Keratinocyte (primary cell): ENCODE measurements at places on chromosomes 1 and 21.

- no peak for DNase-seq
These were observed 220.6 kb upstream of the PLD5 start for GRCh38 chr1:242745079-242745478.

GRCh38 chr1:40059338-40059959, 18.9 kb downstream of the CAP1 start:
- DNase-seq = no peak

- no peak for DNase-seq
These were observed 957.0 kb downstream of the NCAM2 start for GRCh38 chr21:21955204-21955603.

DNA sequence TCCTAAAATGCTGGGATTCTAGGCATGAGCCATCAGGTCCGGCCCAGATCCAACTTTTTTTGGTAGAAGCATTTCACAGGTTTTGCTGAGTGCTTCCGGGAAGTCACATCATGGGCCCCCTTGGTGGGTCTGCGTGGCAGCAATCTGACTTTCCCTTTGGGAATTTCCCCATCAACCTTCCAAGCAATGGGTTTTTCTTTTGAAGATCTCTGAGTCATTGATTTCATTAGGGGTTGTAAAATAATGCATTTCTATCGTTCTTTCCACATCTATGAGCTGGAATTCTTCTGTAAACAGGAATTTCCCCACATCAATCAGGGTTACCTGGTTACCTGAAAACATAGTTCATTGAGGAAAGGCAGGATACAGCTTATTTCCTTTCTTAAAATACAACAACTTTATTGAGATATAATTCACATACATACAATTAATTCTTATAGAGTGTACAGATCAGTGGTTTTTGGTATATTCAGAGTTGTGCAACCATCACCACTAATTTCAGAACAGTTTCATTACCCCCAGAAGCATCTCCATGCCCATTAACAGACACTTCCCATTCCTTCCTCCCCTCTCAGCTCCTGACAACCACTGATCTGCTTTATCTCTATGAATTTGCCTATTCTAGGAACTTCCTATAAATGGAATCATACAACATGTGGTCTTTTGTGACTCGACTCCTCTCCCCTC, 9.9 kb upstream of the ZBTB17 start:
- DNase-seq = no peak

GRCh38 chr1:2414297-2414958, 2.1 kb upstream of the PEX10 start:
- DNase-seq = no peak

GRCh38 chr1:12245733-12246132, 15.9 kb downstream of the VPS13D start:
- no peak for DNase-seq

DNA sequence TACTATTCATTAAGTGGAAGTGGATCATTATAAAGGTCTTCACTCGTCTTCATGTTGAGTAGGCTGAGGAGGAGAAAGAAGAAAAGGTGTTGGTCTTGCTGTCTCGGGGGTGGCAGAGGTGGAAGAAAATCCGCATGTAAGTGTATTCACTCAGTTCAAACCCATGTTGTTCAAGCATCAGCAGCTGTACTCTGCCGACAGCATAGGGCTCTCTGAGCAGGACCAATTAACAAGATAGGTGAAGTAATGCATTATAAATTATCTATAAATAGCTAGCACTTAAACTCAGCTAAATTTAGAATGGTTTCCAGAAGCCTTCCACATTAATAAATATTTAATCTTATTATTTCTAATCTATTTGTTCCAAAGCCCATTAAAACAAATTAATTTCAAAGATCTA, 116.8 kb downstream of the RGS2 start:
- DNase-seq = no peak

DNA sequence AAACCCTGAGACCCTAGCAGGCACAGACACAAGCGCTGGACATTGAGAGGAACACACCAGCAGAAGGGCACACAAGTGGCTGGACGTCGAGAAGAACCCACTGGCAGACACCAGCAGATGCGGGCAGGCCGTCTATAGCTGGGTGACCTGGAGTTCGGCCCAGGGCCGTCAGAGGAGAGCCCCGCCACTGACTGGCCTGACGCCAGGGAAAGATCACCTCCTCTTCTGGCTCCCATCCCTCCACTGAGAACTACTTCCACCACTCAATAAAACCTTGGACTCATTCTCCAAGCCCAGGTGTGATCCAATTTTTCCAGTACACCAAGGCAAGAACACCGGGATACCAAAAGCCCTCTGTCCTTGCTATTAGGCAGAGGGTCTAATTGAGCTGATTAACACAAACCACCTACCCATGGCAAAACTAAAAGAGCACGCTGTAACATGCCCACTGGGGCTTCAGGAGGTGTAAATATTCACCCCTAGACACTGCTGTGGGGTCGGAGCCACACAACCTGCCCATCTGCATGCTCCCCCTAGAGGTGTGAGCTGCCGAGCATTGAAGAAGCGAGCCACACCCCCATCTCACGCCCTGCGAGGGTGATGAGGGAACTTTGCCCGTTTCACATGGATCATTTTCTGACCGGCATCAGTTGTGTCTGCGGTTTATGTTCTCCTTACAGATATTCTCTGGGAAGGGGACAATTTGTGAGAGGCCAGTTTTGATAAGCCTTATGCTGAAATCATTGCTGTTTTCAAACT, 104.8 kb downstream of the HLX start:
- no peak for DNase-seq

DNA sequence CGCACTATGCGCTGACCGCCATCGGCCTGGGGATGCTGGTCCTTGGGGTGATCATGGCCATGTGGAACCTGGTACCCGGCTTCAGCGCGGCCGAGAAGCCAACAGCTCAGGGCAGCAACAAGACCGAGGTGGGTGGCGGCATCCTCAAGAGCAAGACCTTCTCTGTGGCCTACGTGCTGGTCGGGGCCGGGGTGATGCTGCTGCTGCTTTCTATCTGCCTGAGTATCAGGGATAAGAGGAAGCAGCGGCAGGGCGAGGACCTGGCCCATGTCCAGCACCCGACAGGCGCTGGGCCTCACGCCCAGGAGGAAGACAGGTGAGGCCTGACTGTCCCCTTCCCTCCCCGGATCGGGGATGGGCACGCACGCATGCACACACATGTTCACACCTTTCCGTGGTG, 31.9 kb upstream of the FHAD1 start:
- DNase-seq = no peak

GRCh38 chr1:212413902-212414327, 771 bp downstream of the PACC1 start:
- DNase-seq = no peak

GRCh38 chr21:31329456-31330143, 14.5 kb downstream of the TIAM1 start:
- no peak for DNase-seq

DNA sequence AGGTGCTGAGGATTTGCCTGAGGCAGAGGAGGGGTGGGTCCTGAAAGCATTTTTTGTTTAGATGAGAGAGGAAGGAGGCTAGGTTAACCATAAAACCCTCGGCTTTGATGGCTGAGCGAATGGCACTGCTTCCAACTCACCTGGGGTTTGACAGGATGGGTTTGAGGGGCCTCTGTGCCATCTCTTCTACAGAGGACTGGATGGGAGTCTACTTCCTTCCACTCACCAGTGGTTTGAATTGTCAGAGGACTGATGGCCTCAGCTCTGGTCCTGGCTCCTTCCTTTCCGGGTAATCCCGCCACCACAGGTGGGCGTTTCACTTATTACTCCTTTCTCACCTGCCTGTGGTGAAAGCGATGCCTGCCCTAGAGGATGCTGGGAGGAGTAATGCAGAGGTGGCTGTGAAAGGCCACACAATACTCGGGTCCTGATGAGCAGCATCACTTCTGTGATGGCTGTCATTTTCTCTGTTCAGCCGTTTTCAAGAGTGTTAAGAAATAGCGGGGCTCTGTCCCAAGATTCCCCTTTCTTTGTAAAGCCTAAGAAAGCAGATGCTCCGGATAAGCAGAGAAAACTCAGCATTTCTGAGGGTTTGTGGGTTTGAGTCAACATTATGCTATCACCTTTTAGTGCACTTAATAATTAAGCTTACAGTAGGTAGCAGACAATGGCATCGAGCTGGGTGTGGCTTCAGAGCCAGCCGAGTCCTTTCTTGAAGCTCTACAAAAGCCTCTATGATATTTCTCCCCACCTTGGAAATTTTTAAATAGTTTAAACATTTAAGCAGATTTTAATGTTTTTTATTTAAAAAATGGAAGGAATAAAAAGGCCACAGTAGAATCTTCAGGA, 220.7 kb downstream of the HLX start:
- no peak for DNase-seq

- no peak for DNase-seq
These were observed 28.4 kb downstream of the EXTL2 start for GRCh38 chr1:100866041-100866900.

GRCh38 chr1:41900603-41901444, 17.9 kb downstream of the HIVEP3 start:
- DNase-seq = peak; percentile 15

DNA sequence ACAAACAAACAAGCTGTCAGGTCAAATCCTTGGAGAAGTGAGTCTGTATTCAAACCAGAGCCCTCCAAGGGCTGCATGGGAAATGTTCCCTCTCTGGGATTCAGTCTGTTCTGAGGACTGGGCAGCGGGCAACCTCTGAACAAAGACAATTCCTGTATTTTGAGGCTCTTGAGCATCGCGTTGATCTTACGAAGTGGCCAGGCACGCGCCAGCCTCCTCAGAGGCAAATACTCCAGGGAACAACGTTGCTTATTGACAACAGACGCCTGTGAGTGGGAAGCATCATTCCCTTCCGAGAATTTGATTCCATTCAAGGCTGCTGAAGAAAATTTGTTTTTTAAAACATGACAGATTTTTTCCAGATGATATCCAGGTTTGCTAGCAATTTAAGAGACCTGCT, 20.0 kb upstream of the TACSTD2 start:
- DNase-seq = no peak

DNA sequence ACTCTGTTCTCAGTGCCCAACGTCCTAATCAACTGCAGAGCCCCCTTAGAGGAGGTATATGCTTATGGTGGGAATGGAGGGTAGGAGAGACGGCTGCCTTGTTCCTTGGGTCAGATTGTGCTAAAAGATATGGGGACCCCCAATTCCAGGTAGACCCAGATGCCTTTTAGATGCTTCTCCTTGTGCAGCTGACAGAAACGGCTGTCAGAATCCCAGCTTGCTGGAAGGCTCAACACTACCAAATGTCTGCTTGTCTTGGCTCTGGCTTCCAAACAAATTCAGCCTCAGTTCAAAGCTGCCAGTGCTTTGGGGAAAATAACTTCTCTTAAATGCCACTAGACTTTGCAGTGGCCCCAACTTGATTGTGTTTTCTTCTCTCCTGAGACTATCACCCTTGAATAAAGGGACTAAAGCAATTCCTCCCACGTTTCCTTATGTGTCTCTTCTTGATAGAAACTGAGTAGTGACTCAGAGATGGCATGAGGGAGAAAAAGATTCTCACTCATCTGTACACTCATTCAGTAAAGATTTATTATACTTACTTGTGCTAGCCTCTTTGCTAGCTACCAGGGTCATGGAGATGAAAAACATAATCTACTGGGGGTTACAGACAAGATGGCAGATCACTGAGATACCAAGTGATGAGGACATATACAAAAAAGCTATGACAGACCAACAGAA, 3.4 kb upstream of the RNF19B start:
- no peak for DNase-seq

DNA sequence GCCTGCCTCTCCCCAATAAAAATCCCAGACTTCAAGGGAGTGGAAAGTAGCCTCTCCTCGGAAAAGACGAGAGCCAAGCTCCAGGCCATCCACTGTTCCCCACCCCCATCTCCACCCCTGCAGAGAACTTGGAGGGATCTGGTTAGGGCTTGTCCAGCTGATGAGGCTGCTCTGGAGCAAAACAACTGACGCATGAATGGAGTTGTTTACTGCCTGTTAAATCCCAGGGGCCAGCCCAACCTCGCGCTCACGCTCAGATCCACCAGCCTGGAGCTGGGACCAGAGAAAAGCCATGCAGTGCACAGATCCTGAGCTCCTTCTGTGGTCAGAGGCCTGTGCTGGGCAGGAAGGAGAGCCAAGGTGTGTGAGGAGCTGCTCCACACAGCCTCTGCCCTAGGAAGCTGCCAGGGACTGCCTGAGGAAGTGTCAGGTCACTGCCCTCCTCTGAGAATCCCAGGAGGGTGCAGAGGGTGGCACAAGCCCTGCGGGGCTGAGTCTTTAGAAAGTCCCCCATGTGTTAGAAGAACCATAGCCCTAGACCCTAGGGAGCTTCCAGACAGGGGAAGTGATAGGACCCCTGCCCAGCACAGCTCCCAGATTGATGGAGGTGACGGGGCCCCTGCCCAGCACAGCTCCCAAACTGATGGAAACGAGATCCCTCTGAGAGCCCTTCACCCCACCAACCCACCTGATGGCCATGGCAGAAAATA, 109.0 kb upstream of the IPO9 start:
- no peak for DNase-seq

GRCh38 chr1:19608232-19608631, 35.9 kb upstream of the NBL1 start:
- no peak for DNase-seq

- DNase-seq = no peak
These were observed 3.3 kb upstream of the DNTTIP2 start for GRCh38 chr1:93882269-93882668.

DNA sequence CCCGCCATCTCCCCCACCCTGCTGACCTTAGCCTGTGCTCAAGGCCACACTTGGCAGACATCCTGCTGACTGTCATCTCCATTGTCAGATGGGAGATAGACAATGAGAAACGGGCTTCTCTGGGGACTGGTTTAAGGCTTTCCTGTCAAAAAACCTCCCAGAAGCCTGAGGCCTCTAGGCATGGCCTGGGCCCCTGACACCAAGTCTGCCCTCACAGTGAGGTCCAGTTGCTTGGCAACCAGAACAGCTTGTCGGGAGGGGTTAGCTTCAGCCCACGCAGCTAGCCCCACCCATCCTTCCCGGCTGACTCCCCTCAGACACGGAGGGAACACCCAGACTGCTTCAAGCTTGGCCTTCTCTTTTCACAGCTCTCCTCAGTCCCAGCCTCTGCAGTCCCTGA, 11.0 kb downstream of the PLEKHA6 start:
- no peak for DNase-seq

GRCh38 chr1:164709126-164709525, 150.1 kb downstream of the PBX1 start:
- DNase-seq = no peak

DNA sequence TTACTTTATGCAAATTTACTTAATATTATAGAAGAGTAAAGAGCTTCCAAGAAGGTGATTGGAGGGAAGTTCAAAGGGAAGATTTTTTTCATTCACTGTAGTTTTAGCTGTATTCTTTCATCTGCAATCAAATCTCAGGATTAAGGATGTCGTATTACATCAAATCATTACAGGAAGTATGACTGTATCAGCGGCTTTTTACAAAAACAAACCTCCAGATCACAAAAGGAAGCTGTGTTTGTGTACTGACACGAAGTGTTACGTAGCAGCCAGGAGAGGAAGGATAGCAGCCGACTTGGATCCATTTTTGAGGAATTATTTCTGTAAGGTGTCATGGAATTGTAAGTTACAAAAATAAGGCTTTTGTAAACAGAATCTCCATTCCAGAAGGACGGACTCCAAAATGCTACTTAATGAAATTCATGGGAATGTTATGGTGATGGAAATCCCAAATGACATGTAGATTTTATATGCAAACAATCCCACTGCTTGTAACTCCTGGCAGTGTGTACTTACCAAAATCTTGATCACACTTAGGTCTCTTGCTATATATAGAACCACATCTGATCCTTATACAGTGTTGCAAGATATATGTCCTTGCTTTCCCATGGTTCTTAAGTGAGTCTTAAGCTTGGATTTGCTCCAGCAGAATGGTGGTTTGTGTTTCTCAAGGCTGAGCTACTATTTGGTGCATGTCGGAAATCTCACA, 49.8 kb downstream of the KCNJ15 start:
- DNase-seq = no peak
